ENCODE measurements at places on chromosomes 4 and X.
A peak's percentile ranks its signal among the peaks of the same experiment; 100 is the strongest.

- no peak for DNase-seq
These were observed 50.9 kb downstream of the KIT start for GRCh38 chr4:54708339-54709279.

GRCh38 chr4:40458683-40459082, 123.5 kb downstream of the CHRNA9 start:
- no peak for DNase-seq

DNA sequence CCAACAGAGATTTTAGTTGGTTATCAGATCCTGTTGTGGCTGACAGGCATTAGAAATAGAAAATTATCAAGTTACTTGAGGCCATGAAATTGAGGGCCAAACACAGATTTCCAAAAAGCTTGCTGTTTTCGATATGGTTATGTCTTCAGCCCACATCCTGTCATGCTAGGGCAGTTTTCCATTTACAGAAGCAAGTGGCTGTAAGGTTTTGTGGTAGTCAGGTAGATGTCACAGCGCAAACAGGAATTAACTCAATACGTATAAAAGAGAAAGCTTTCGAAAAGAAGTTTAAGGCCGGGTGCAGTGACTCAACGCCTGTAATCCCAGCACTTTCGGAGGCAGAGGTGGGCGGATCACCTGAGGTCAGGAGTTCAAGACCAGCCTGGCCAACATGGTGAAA, 104.6 kb downstream of the DMD start:
- DNase-seq = no peak

- DNase-seq = no peak
These were observed 45.3 kb downstream of the SLC9A6 start for GRCh38 chrX:136030303-136031191.

DNA sequence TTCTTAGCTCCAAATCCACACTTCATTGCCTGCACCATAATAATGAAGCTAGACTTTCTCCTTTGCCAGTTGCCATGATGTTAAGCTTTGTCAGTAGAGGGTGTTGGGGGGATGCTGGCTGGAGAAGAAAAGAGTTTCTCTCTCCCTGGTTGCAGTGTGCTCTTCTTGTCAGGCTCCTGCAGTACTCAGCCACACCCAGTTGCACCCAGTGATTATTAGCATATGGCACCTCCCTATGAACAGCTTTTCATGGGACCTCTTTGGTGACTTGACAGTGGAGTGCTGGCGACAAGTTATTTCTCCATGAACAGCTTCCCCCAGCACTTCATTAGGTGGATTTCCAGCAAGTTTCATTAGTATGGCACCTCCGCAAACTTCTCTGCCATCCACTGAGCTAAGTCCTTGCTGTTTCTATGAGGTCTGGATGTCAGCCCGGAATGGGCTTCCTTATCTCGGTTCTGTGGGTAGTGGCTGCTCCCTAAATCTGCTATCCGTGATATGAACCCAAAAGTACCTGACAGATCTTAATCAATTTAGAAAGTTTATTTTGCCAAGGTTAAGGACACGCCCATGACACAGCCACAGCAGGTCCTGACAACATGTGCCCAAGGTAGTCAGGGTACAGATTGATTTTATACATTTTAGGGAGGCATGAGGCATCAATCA, 18.8 kb upstream of the OTUD4 start:
- DNase-seq = no peak

DNA sequence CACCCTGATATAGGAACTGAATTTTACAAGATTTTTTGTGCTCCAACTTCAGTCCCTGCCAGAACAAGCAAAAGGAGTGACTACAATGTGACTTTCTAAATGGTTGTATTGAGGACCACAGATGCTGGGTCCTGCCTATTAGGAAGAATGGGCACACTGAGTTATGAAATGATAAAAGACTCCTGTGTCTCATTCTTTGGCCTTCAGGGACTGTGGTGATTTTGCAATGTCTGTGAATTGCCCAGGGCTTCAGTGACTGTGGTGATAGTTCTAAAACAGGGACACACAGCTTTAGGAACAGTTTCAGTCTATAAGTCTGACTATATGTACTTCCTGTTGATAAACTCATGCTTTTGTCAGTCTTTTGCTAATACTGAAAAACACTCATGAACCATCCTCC, 210.2 kb downstream of the DMD start:
- no peak for DNase-seq

DNA sequence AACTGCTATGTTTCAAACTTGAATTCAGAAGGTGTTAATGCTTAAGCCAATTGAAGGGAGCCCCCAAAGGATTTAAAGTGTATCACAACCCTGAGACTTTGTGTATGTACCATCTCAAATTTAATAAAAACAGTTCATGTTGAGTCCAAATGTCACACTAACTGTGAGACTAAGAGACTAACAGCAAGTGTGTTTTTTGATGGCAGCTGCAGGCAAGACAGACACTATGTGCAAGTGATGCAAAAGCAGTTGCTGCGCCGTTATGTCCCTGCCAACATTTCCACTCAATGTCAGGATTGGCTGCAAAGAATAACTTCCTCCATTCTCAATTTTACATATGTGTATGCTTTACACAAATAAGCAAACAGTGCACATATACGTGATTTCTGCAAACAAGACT, 594.6 kb downstream of the IL15 start:
- no peak for DNase-seq

GRCh38 chr4:145909281-145909715, 29.3 kb downstream of the ZNF827 start:
- DNase-seq = no peak

- no peak for DNase-seq
These were observed 536.6 kb downstream of the PPARGC1A start for GRCh38 chr4:23353200-23353599.

DNA sequence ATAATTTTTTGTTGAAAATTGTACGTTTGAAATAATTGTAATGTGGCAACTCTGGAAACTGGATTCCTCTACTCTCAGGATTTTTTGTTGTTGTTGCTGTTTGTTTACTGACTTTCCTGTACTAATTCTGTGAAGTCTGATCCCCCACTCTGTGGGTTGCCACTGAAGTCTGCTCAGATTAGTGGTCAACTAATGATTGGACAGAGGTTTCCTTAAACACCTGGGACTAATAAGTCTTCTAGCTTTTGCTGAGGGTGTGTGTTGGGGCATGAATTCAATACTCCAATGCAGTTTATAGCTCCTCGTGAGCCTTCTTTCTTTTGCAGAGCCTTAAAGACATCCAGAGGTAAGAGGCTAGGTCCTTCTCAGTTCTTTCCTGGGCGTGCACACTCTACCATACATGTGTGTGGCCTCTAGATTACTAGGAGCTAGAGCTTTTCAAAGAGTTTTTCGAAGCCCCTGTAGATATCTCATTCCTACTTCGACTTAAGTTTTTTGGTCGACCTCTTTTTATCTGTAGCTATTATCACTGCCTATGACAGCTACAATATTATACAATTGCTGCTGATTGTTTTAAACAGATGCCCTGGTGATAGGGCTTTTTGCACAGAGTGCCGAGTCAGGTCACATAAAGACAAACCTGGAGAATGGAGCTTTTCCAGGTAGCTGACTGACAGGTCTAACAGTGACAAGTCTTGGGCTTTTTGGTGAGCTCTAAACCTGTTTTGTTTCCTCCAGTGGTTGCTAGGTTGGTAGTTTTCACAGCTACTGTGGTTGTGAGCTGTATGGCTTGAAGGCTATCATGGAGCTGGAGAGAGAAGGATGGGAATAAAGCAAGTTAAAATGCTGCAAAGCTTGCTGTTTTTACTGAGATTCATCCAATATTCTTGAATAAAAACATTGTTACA, 34.0 kb downstream of the BMP2K start:
- no peak for DNase-seq

DNA sequence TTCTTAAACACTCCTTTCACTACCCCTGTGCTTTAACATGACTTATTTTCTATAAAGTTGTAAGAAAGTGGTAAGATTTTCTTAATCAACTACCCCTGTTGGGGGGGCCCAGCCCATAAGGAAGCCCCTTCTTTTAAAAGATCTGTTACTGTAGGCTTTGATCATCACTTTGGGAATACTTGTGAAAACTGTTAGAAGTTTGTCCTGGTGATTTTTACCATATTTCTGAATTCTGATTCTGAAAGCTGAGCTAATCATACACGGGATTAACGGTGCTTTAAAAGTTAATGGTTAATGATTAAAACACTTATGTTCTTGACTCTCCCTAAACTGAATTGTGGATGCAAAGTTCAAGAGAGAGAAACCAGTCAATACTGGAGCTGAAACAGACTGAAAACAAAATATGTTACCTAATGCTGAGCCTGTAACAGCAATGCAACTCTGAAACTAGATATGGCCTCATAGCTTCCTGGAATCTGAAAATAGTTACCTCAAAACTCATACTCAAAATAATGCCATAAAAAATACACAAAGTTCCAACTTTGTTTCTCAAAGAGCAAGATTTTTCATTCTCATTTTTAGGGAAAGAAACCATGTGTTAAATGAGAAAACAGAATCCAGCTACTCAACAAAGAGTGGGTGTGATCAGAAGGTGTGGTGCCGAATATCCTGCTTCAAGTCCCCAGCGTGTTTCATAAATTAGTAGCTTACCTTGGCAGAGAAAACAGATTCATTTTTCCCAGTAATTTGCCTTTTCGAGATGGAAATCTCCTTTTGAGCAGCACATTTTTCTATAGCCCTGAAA, 31.6 kb downstream of the ADH7 start:
- no peak for DNase-seq

- no peak for DNase-seq
These were observed 584.8 kb upstream of the INTU start for GRCh38 chr4:127047930-127048329.

- DNase-seq = no peak
These were observed 60.6 kb upstream of the TLR2 start for GRCh38 chr4:153623491-153623890.

- DNase-seq = no peak
These were observed 110.0 kb downstream of the PSAPL1 start for GRCh38 chr4:7324651-7325121.

DNA sequence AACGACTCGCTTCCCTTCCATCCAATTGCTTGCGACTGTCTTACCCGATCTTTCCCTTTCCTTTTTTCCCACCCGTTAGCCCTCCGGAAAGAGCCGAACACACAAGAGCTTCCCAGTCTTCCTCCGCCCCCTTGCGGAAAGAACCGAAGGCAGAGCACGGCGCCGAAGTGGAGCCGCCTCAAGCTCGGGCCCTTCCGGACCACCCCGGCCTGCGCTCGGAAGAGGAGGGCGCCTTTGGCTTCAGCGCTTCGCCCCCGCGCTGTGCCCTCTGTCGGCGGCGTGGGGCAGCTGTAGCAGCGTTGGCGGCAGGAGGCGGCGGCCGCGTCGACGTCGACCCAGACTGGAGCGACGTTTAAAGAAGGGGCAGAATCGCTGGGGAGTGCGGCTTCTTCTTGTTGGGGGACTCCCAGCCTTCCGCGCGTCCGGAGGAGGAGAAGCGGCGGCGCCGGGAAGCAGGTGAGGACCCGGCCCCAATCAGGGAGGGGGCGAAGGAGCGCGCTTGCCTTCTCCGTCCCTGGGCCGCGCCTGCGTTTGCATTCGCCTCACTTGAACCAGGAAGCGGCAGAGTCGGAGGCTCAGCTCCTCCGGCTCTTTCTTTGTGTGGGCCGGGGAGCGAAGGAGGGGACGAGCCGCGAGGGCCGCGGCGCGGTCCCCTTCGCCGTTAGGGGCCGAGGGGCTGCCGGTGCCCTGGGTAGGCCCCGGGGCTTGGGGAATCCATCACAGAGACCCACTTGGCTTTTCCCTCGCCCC, at the start of gene ZBTB33:
Gene ZBTB33 (plus strand): TSS at position 291 of the 750 bp plus-strand sequence. CDS start 2,604 bp downstream, outside the sequence.
- DNase-seq = peak; percentile 71

- no peak for DNase-seq
These were observed 90.0 kb downstream of the MAGEE1 start for GRCh38 chrX:76517544-76517943.

GRCh38 chr4:15901998-15902397, 36.5 kb downstream of the FGFBP1 start:
- DNase-seq = no peak

GRCh38 chr4:113692809-113693411, 68.6 kb downstream of the CAMK2D start:
- DNase-seq = no peak

GRCh38 chr4:180636696-180637404, 1606.4 kb upstream of the TENM3 start:
- no peak for DNase-seq

GRCh38 chr4:155488691-155489090, 111.9 kb upstream of the MAP9 start:
- DNase-seq = no peak

- DNase-seq = no peak
These were observed 131.6 kb downstream of the CEP135 start for GRCh38 chr4:56080384-56080783.
